ENCODE measurements at places on chromosomes 2 and 18. TPM values are rescaled to one million over a fixed set of nuclear protein-coding genes. Genes with fewer than 3 reads are reported as not detected.

- no peak for DNase-seq
These were observed 61.8 kb upstream of the CHRNA1 start for GRCh38 chr2:174826051-174826450.

DNA sequence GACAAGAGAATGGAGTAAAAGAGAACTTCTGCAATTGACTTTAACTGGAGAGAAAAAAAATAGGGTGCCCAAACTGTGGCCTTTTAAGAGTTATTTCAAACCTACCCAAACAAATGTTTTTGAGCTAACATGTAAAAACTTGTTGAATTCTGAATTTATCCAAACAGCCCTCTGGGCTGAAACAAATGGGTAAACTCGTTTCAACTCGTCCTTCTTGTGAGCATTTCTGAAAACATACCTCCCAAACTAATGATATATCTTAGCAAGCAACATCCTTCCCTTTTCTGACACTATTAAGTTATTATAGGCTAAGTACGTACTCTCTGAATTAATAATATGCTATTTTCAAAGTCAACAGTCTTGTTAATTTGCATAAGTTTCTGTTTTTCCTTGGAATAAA, 793.0 kb upstream of the ACVR2A start:
- DNase-seq = no peak

- no peak for DNase-seq
These were observed 337.7 kb upstream of the CHAC2 start for GRCh38 chr2:53429901-53430300.

DNA sequence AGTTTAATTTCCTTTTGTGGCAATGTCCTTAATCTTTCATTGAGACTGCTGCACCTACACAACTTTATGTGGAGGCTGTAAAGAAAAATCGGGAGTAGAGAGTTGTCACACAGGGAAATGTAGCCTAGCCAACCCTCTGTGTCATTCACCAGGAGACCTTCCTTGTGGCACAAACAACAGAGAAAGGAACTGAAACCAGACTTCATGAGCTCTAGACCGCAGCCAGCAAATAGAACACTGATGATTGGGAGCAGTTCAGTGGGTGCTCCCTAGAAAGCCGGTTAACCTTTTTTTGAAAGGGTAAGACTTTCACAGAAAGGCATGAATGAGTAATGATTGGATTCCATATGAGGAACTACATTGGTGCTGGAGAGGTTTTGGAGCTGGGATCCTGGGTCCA, 1752.4 kb upstream of the CELF4 start:
- DNase-seq = no peak

DNA sequence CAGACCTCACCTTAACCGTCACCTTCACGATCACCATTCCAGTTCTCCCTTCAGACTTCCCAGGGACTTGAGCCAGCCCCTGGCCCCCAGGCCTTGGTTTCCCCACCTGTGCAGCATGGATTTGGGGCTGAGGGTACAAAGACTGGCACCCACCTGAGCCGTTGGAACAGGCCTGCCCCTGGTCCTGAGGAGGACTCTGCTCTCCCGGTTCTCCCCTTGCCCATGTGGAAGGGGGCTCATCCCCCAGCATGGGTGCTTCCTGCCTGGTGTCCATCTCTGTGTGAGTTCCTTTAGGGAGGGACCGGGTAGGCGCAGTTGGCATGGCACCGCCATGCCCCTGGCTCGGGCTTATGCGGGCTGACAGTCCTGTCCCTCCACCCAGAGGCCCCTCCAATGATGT, 10.9 kb upstream of the GPR35 start:
- no peak for DNase-seq

DNA sequence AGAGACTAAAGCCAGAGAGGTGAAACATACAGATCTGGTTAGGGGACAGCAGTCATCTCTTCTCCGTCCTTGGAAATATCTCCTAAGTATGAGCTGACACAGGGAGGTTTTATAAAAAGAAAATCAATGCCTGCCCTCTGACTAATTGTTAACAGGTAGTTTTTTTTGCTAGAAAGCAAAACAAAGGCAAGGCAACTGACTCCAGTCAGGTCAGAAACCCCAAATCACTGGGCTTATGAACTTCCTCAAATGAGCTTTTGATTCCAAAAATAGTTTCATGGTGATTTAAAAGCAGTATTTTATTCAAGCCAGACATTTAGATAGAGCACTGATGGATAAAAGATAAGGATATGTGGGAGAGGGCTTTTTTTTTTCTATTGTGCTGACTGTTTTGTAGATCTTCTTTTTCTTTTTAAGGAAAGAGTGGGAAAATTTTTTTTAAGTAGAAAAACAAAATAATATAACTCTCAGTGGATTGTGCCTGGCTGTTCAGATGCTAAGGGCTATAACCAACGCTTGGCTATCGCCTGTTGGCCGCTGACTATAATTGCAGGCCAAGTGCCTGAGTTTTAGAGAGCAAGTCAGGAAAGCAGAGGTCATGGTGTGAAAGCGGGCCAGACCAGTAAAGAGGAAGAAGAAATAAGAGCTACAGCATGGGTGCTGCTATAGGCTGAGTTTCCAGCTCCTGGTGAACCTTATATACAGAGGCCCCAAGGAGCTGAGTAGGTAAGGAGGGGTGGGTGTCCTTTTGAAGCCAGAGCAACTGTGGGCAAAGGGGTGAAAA, 44.9 kb downstream of the MRPL35 start:
- DNase-seq = no peak

The UBR3 gene
- total RNA-seq = 17.7 TPM

The DLX2 gene
- total RNA-seq = 0.13 TPM

All from H1 (cell line).